ENCODE measurements at places on chromosomes 11 and 22.

GRCh38 chr11:24828938-24829605 is 332.2 kb downstream of the LUZP2 start:
- no peak for DNase-seq

GRCh38 chr11:45816614-45817013 is 11.7 kb downstream of the SLC35C1 start:
- DNase-seq, result no peak

DNA sequence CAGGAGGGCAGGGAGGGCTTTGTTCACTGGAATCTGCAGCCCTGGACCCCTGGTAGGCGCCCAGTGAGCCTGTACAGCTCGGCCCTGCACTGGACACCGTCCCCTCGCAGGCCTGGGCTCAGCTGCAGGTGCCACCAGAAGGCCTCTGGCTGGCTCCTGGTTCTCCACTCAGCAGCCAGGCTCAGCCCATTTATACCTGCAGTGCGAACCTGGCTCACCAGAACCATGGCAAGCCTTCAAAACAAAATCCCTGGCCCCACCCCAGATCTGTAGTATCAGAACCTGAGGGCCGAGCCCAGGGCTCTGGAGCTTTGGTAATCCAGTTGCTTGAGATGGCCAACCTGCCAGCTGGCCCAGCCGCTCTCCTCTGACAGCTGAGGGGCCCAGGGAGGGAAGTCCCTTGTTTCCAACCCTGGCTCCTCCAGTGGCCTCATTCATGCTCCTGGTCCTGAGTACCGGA is 870 bp upstream of the FREY1 start:
- DNase-seq, result no peak

DNA sequence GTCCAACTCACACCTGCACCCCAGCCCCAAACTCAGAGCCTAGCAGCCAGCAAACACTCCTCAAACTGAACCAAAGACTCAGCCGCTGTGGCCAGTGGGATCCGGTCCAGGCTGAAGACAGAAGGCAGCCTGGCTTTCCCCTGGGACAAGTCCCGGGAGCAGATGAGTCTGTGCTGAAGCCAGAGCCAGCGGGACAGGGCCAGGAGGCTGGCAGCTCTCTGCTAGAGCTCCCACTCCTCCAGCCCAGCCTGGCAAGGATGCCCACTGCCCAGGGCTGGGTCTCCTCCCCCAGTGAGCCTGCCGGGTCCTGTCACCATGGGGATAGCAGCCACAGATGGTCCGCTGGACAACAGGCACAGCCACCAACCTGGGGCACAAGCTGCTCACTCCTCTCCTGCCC is 42.9 kb upstream of the PRR5 start:
- DNase-seq, result no peak

DNA sequence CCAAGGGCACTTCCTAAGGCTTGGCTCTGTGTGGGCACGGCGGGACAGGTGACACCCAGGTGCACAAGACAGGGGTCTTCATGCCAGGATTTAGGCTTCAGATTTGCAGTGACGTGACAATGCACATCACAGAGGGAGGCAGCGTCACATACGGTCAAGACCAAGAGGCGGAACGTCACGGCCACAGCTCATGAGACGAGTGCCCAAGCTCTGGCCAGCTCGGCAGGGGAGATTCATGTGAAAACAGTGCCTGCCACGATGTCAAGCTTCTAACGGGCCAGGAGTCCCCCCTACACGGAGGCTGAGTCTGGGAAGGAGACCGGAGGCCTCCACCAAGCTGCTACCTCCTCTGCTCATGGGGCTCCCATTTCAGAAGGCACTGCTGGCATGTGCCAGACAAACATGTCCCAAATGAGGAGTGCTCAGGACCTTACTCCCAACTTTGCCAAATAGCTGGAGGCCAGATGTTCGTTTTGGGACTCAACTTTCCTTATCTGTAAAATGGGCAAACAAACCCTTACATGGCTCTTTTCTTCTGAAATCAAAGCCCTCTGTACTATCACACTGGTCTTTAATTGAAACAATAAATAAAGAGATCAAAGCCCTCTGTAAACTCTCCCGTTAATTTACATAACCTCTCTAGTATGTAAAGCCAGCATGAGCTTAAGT is 16.6 kb downstream of the VPS37C start:
- DNase-seq, result no peak

DNA sequence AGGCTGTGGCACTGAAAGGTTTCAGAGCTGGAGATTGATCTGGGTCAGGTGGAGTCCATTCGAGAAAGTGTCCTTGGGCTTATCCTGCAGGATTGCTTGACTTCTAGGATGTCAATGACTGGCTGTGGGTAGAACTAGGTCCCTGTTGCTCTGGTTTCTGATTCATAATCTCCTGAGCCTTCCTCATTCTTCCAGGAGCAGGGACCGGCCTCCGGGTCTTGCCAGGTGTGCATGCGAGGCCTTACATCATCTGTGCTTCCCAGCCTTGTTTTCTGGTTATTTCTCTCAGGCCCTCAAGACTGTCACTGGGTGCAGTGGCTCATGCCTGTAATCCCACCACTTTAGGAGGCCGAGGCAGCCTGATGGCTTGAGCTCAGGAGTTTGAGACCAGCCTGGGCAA is 33.3 kb upstream of the SORL1-AS1 start:
- no peak for DNase-seq

- DNase-seq, result no peak
These were observed 32.4 kb upstream of the SYT13 start for GRCh38 chr11:45318516-45318915.

GRCh38 chr22:49515475-49515874 is 312.2 kb downstream of the BRD1 start:
- DNase-seq, result no peak

- DNase-seq, result no peak
These were observed 195.0 kb downstream of the MAML2 start for GRCh38 chr11:96147906-96148486.

GRCh38 chr11:13260963-13261588 is 16.5 kb upstream of the BMAL1 start:
- DNase-seq, result no peak

- DNase-seq, result no peak
These were observed 223.8 kb downstream of the FAM76B start for GRCh38 chr11:95565724-95566141.

DNA sequence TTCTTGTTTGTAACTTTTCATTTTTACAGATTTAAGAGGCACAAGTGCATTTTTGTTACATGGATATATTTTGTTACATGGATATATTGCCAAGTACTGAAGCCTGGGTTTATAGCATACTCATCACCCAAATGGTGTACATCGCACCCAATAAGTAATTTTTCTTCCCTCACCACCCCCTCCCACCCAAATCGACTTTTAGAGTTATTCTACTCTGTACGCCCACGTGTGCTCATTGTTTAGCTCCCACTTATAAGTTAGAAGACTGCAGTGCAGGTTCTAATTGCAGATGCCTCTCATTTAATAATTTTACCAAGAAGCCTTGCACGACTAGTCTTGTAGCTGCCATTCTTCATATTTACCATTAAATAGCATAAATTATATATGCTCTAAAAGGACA is 20.5 kb upstream of the VWA5A start:
- DNase-seq, result no peak

GRCh38 chr11:70314730-70315129 is 44.2 kb downstream of the PPFIA1 start:
- DNase-seq, result no peak

Data from Caco-2 (cell line).